ENCODE measurements at places on chromosomes 3 and 15.

- DNase-seq, result no peak
These were observed 115.0 kb downstream of the FOXP1 start for GRCh38 chr3:71468311-71469137.

- peak; percentile 60 for DNase-seq
These were observed 27.3 kb upstream of the BCL2L10 start for GRCh38 chr15:52139599-52140462.

- DNase-seq, result peak; percentile 49
These were observed 961 bp downstream of the HAPLN3 start for GRCh38 chr15:88894348-88894818.

DNA sequence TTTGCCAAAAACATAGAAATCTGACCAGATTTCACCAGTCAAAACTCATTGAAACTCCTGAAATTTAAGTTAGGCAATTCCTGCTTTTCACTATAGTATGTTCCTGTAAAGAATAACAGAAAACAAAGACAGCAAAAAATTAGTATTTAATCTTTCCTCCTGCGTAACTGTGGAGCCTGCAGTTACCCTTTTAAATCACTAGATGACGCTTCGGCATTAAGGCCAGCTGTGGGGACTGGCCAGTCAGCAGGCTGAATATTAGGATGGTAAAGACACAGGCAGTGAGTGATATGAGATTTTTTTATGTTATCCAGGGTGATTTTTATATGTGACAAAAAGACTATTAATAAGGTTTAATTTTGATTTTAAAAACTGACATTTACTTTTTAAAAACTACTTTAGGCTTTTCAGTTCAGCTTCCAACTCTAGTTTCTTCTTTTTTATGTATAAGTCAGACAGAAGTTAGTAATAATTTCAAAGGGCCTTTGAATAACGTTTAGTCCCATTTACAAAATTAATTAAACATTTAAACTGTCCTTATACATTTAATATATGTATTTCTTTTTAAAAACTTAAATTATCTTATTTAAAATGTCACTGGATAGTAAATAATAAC, 165.1 kb downstream of the PPM1L start:
- DNase-seq, result peak; percentile 30

- peak; percentile 90 for DNase-seq
These were observed 32.8 kb upstream of the MFSD1 start for GRCh38 chr3:158768881-158769543.

DNA sequence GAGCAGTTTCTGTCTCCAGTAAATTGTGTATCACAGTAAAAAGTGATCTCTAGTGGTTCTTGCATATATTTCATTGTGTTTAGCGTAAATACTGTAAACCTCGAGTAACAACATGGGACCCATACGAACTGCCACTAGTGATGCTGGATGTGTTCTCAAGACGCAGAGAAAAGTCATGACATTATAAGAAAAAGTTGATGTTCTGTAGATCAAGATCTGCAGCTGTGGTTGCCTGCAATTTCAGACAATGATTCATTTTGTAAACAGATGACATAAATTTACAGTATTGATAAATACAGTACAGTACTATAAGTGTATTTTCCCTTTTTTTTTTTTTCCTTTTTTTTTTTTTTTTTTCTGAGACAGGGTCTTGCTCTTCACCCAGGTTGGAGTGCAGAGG, 100.1 kb downstream of the DPH6 start:
- no peak for DNase-seq

GRCh38 chr15:65914386-65914785, 45.1 kb downstream of the RAB11A start:
- no peak for DNase-seq
